ENCODE measurements at places on chromosomes 1 and 21.

DNA sequence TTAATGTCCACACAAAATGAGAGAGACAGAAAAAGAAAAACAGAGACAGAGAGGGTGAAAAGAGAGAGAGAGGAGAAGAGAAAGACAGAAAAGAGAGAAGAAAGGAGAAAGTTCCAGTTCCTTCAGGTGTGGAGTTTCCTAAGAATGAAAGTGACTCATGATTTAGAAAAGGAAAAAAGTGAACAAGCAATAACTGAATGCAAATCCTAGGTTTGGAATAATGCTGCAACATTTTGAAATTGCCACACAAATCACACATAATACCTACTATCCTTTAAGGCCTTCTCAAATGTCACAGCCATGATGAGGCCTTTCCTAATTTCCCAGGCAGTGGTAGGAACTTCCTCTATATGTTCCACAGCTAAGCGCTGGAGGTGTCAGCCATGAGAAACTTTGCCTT, 31.5 kb upstream of the XPR1 start:
- no peak for DNase-seq

DNA sequence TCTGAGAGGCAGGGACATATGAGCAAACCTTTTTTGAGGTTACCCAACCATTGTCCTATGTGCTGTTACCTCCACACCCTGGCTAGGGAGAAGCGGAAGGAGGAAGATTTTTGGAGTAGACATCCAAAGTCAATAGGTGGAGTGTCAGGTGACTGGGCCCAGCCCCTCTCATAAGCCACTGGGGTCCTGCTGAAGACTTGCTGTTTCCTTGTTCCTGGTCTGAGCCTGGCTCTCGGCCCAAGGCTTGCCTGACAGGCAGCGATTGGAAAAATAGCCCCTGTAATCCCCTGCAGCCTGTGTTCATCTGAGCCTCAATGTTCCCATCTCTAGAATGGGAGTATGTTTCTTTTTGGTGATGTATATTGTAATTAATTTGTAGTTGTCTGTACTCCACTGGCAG, 6.9 kb upstream of the PIGR start:
- DNase-seq: no peak

GRCh38 chr1:178543290-178543607, 30.3 kb downstream of the TEX35 start:
- no peak for DNase-seq

DNA sequence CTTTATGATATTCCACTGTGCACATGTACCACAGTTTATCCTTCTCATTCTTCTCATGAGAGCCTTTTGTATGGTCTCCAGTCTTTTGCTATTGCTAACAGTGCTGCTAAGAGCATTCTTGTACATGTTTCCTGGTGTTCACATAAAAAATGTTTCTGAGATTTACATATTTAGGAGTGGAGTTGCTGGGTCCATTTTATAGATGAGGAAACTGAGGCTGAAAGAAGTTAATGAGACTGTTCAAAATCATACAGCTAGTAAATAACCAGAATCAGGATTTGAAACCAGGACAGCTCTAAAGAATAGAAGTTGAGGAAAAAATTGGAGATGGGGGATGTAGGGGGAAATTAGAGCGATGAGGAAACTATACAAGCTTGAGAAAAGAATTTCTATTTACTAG, 27.8 kb upstream of the RGS16 start:
- no peak for DNase-seq

DNA sequence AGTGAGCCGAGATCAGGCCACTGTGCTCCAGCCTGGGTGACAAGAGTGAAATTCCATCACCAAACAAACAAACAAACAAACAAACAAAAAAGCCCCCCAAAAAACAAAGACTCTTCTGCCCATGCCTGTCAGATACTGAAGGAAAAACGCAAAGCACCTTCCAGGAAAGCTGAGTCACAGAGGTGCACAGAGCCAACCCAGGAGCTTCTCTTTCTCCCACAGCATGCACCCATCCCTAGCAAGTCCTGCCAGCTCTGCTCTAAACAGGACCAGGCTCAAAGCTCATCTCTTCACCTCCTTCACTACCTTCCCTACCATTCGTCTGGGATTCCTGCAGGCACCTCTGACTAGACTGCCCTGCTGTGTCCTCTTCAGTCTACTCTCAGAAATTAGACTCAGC, 46.5 kb downstream of the ETS2 start:
- DNase-seq: no peak

- no peak for DNase-seq
Measured at GRCh38 chr1:66333466-66334199, 200.3 kb upstream of the SGIP1 start.

DNA sequence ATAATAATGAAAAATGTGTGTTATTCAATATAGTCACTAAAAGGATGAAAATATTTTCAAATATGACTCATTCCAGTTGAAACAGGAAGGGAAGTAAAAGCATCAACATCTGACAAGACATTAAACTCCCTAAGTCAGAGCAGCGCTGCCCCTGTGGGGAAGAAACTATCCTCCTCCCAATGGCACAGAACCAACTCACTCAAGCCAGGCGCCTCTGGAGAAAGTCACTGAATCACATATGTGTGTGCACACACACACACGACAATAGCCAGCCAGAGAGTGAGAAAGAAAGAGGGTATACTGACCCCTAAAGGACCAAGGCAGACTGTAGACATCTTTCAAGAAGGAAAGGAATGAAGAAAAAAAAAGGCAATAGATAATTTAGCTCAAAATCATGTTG, 126.9 kb downstream of the SETD4 start:
- peak; percentile 36 for DNase-seq

DNA sequence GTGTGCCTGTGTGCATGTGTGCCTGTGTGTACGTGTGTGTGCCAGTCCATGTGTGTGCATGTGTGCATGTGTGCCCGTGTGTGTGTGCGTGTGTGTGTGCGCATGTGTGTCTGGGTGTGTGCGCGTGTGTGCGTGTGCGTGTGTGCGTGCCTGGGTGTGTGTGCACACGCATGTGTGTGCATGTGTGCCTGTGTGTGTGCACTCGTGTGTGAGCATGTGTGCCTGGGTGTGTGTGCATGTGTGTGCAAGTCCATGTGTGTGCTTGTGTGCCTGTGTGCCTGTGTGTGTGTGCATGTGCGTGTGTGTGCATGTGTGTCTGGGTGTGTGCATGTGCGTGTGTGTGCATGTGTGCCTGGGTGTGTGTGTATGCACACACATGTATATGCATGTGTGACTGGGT, 28.7 kb upstream of the COL6A2 start:
- no peak for DNase-seq

DNA sequence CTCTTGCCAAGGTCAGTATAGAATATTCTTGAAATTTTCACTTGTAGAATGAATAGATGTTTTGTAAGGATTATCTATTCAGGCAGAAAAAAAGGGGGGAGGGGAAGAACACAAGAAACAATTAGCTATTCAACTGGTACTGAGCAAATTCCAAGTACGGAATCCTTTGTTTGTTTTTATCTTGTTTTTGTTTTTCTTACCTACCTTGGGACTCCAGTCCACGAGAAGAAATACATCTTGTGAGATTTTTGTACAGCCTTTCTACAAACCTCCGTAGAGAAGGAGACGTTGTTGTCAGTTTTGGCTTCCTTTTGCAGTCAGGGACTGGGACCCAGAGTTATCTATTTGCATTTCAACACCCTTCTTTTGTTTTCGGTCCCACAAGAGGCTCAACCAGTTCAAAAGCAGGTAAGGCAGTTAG, 36.0 kb downstream of the ZNF281 start:
- no peak for DNase-seq

DNA sequence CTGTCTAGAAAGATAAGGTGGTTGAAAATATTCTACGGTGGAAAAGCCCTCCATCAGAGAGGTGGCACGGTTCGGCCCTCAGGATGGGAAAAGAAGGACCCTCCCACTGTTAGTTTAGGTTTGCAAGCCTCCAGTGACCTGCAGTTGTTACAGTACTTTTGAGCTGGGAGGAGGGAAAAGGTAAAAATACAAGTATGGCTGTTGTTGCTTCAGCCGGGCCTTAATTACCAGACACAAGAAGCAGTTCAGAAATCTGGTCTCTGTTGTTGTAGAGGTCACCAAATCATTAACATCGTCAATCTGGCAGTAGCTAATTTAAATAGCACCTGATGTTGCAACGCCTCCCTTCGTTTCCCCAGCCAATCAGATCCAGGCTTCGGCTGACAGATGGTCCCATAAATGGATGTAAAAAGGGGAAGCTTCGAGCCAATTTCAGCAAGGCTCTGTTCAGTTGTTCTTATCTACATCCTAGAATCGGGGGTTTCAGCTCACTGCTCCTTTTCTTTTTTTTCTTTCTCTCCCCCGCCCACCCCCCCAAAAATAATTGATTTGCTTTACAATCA, at the start of gene ELAVL4:
Gene ELAVL4 (plus strand): TSS at position 424 of the 563 bp plus-strand sequence. CDS start 270 bp downstream, outside the sequence.
- DNase-seq: no peak

GRCh38 chr21:45806042-45806441, 162.5 kb downstream of the PCBP3 start:
- DNase-seq: no peak

GRCh38 chr1:158121604-158122254, 59.0 kb upstream of the CD1D start:
- peak; percentile 59 for DNase-seq

DNA sequence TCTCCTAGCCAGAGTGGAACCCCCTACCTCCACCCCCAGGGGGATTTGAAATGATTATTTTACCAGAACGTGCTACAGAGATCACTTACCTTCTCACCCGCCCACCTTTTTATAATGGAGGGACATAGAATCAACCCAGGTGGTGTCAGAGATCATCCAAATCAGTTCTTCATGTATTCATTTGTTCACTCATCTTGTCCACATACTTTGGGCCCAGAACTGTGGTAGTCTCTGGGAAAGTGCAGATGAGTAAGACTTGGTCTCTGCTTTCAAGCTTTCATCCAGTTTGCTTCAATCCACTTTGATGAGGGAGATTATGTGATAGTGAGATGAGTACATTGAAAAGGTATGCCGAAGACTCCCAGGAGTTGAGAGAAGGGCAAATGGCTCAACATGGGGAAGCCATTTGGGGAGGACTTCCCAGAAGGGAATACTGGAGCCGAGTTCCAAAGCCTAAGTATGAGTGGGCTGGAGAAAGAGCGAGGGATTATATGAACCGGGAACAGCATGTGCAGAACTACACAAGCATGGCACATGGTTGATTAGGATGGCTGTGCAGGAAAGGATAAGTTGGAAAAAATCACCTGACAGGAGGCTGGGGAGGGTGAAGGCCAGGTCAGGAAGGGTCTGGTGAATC, 1.9 kb downstream of the FGGY start:
- DNase-seq: peak; percentile 77

DNA sequence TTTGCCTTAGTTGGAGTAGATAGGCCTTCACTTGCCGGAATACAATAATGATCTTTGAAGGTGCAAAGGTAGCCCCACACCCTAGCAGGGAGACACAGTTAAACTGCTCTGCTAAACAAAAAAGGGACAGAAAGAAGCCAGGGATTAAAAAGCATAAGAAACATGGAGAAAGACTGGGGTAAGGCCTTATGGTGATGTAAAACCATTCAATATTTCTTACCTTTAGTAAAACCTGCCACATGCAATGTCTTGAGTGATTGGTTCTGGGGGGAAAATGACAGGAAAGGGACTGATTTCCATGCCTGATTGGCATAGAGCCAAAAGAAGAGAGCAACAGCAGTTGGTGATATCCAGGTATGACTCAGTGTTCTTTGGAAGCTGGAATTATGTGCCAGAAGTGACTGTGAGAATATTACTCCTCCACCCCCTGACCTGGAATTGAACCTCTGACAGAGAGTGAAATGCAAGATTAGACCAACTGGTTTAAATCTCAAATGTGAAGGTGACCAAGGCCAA, 8.1 kb downstream of the DNASE2B start:
- DNase-seq: peak; percentile 53

DNA sequence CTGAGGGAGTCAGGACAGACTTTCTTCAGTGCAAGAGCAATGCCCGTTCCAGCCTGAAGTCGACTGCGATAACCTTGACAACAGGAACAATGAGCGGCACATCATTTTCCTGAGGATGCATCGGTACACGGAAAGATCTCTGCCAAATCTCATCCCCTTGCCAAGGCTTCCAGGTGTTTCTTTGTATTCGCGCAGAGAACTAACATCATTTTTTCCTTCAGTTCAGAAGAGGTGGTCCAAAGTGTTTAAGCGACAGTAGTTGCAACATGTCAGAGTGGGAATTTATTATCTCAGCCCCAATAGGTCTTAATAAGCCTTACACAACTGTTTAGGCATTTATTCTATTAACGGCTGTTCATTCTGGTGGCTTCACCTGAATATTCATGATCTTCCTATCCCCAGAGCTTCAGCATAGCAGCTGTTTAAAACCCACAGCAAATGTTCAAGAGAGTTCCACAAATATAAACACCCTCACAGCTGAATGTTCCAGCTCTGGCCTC, 129.7 kb upstream of the NFIA start:
- no peak for DNase-seq

GRCh38 chr1:195745189-195746010, 862.8 kb downstream of the KCNT2 start:
- DNase-seq: no peak

DNA sequence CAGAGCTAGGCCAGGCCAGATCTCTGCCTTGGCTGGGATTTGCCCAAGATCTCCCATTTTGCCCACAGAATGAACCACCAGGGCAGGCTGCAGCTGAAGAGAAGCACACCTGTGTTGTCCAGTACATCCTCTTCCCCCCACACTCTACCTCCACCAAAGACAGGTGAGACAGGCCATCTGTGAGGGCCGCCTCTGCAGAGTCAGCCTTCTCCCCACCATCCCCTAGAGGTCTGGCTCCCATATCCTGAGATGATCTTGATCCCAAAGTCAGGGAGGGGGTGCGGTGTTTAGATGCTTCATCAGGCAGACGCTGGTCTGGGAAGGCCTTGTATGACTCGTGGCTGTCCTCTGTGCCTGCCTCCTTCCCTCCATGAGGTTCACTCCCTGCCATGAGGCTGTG, 28.7 kb downstream of the HYI start:
- no peak for DNase-seq

DNA sequence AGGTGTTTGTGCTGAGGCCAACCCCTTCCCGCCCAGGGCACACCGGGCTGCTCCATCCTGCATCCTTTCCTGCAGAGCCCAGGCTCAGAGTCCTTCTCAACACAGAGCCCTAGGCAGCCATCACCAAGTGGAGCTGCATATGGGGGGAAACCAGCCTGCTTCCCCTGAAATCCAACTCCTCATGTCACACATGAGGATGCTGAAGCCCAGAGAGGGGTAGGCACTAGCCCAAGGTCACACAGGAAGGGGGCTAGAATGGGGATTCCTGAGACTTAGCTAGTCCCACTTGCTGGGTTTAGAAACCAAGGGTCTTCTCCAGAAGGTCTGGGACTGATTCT, 5.5 kb upstream of the TNFRSF1B start:
- DNase-seq: no peak

- DNase-seq: no peak
Measured at GRCh38 chr1:41245659-41246058, 3.6 kb upstream of the SCMH1 start.

- no peak for DNase-seq
Measured at GRCh38 chr1:236686815-236687160, 489 bp downstream of the ACTN2 start.

Data from HCT116 (cell line).